ENCODE measurements at places on chromosomes 16 and 17.
A peak's percentile ranks its signal among the peaks of the same experiment; 100 is the strongest.

GRCh38 chr16:10589109-10589508 lies 8.7 kb upstream of the EMP2 start:
- DNase-seq: no peak

DNA sequence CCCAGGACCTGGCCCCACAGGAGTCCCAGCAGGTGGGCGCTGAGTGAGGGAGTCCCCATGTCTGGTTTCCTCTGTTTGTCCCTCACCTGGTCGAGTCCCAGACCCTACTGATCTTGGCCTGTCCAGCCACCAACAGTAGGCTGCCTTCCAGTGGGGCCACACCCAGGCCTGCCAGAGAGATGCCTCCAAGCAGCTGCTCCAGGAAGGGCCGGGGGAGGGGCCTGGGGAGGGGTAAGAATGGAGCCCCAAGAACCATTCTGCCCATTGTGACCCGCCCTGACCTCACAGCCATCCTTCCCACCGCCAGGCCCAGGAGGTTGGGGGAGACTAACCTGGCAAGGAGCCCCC lies 736 bp downstream of the SPATA20 start:
- DNase-seq: no peak

- DNase-seq: peak; percentile 17
Measured at GRCh38 chr17:68057531-68057952, 22.0 kb downstream of the KPNA2 start.

- DNase-seq: no peak
Measured at GRCh38 chr16:27701381-27701780, 151.4 kb downstream of the KATNIP start.

GRCh38 chr17:71438631-71439146 lies 682.1 kb upstream of the SOX9 start:
- no peak for DNase-seq

DNA sequence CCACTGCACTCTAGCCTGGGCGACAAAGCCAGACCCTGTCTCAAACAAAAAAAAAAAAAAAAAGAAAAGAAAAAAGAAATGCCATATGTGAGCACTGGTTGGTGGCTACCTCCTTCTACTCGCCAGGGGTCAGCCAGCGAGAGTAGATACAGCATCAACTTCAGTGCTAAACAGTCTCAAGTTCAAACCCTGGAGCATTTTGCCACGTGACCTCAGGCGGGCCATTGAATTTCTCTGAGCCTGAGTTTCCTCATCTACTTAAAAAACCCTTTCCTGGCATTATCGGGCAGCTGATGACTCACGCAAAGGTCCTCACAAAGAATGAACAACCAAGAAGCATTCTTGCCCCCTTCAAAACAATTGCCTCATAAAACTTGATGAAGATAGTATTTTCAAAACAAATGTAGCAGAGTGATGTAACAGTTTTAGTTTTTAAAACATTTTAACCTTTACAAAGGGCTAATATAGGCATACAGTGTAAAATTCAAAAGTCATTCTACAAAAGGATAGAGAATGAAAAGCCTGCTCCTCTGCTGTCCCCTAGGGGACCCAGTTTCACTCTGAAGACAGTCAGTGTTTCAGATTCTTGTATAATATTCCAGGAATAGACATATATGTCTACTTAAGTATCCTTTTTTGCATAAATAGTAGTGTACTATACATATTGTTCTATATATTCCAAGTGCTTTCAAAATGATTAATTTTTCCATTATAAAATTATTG lies 28.4 kb downstream of the DNAH2 start:
- DNase-seq: no peak

DNA sequence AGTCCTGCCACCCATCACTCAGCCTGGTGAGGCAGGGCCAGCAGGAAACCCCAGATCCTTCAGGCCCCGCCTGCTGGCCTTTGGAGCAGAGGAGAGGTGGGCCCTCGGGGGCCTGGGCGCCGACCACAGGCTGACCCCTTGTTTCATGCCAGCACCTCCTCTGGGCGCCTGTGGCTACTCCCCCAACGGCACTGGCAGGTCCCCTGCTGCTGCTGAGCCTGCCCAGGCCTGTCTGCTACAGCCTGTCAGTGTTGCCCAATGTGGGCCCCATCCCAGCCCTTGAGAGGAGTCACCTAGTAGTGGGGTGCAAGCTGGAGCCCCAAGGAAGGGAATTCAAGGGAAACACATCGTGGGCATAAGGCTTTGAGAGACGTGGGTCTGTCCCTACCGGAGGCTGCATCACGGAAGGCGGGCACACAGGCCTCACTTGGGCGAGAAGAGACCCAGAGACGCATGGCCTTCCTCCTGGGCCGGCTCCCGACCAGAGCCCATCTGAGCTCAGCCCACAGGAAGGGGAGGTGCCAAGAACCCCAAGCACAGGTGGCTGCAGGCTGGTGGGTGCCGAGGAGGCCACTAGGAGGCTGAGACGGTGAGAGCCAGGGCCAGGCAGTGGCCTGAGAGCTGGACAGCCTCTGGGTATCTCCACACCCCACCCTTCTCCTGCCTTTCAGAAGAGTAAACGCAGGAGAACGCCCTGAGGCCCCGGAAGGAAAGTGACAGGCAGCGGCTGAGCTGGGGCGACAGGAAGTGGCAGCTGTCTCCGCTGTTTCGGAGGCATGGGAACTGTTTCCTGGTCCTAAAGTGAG lies 8.0 kb upstream of the FASN start:
- DNase-seq: peak; percentile 52

GRCh38 chr16:83715217-83715920 lies 92.4 kb upstream of the HSBP1 start:
- DNase-seq: no peak

DNA sequence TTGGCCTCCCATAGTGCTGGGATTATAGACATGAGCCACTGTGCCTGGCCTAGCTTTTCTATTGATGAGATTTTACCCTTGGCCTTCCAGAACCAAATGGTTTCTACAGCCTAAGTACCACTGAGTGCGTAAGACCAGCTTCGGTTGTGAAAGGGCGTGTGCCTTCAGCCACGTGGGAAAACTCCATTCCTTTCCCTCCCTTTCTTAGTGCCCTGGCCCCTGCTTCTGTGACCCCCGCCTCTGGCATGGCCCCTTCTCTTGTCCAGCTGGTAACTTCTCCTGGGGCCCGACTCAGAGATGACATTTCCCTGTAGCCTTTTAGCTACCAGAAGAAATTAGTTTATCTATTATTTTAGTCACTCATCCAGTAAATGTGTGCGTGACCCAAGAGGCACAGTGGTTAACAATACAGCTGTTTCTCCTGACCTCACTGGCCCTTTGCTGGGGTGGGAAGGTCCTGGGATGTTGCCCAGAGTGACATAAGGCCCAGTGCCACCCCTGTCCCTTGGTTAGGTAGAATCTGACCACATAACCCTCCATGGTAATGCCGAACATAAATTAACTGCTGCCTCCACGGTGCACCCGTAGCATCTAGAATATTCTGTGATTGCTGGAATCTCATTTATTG lies 97.3 kb downstream of the PLCG2 start:
- DNase-seq: no peak

DNA sequence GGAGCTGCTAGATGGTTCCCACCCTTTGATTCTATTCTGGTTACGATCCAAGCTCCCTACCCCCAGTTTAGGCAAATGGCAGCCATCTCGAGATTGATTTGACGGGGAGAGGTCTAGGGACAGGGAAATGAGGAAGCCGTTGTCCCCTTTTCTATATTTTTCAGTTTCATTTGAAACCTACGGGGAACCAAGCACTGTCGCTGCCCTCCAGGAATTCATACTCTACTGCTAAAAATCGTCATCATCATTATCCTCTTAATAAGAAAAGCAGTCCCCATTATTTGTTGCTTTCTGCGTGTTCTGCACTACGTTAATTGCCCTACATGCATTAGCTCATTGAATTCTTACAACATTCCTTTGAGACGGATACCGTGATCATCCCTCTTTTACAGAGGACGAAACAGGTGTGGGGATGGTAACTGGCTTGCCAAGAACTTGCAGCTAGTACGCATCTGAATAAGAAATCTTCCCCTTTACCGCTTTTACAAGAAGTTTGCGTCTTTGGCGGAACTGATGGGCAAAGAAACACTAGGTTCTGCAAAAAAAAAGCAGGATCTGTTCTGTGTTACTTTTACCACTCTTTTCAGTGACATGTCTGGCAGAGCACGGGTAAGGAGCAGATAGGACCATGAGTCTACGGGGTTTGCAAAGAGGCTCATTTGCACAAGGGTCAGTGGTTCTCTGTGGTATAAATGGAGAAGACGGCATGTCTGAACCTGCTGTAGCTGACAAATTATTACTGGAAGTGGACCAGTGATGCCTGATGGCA lies 1.1 kb downstream of the CCP110 start:
- DNase-seq: no peak

GRCh38 chr17:53721101-53721500 lies 101.6 kb upstream of the KIF2B start:
- no peak for DNase-seq

- no peak for DNase-seq
Measured at GRCh38 chr17:31645351-31645750, 213.7 kb downstream of the COPRS start.

GRCh38 chr17:7241090-7241733 lies 1.0 kb downstream of the GABARAP start:
- no peak for DNase-seq

GRCh38 chr17:77596491-77597417 lies 361.7 kb upstream of the TNRC6C start:
- DNase-seq: no peak

DNA sequence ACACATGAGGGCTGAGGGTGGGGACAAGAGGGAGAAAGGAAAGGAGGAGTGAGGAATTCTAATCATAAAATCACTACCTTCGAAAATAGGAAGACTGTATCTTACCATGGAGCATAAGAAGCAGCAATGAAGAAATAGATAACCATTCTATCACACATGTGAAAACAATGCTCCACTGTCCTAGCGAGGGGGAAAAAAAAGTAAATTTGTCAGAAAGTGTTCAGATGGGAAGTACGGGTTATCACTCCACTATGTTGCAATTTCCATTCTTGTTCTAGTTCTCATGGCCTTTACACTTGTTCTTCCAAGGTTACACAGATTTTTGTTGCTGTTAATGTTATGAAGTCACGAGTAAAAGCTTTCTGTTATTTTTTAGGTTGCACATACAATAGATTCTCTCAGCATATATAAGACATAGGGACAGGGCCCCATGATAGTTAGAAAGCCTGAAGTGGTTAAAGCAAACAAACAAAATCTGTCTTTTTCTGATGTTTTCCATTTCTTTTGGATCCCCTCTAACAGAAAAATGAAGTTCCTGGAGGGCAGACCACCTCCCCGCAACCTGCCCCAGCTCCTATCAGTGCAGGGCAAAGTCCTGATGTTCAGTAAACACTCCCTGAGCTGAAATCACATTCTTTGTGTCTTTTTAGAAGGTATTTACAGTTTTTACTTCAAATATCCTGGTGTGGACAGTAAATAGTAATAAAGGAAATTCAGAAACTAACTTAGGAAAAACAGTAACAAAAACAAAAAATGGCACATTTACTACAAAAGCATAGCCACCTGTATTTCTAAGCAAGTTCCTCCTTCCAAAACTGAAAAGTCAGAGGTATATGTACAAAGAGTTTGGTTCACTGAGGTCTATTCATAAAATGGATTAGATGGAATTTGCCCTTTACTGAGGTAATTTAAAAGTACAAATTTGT lies 13.7 kb downstream of the MMD start:
- no peak for DNase-seq

DNA sequence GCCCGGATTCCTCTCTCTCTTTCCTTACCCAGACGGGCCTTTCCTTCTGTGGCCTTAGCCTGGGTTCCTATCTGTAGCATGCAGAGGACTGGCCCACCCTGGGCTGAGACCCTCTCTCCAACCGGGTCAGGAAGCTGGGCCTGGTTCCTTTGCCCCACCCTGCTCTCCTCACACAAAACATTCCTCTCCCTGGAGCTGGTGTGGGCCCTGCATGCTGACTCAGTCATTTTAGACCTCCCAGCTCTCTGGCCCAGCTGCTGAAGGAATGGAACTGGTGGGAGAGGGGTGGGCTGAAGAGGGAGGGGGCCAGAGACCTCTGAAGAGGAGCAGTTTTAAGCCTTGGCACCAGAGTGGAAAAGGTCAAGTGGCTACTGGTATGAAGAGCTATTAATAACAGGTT lies 957 bp downstream of the MYL4 start:
- no peak for DNase-seq

DNA sequence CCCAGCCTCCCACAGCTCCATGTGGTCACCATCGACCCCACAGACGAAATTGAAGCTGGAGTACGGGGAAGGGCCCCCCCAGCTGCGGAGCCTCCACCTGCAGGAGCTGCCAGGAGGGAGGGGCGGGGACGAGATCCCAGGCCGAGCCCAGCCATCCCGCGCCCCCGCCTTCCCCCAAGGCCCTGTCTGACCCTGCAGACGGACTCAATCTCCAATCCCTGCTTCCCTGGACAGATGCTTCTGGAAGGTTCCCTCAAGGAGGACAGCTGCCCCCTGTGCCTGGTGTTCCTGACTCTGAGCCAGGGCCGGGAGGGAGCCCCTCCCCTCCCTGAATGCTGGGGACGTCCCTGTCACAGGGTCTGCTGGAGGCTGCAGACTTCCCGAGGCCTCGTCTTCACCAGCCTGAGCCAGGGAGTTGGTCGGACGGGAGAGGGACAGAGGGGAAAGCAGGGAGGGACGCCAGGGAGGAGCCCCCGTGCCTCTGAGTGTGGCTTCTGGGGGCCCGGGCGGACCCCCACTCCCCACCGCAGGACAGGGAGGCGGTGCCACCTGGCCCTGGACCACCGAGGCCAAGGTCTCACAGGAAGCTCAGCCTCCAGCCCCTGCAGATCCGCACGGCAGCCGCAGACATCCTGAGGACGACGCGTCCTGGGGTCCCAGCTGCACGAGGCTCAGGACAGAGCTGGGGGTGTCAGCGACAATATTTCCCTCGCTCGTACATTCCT lies 21.3 kb upstream of the C1QTNF8 start:
- no peak for DNase-seq

DNA sequence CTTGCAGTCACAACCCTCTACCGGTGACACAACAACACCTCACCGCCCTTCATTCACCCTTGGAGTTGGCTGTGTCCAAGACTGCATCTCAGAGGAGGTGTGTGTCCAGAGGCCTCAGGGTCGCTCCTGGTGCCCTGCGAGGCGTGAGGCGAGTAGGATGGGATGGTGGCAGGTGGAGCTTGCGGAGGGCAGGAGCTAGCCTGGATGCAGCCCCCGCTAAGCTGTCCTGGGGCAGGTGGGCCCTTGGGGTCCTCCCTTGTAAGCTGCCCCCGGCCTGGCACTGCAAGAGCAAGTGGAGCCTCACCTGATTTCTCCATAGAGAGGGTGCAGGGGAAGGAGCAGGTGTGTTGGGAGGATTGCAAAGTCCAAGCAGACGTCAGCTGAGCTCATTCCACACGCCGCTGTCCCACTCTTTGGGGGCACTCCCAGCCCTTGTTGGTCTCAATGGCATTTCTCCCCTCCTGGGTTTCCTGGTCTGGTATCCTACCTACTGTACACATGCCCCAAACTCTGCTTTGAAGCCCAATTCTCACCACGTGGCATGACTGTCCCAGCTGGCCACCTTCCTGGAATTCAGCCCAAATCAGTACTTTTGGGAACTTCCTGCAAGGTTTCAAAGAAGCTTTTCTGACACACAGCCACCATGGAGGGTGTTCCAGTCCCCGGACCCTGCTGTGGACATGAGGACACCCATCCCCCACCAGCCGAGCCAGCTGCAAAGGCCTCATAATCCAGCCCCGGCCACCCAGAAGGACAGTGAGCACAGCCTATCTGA lies 18.1 kb upstream of the ICAM2 start:
- no peak for DNase-seq
